ENCODE measurements at places on chromosomes 2 and 18. TPM values are rescaled to one million over a fixed set of nuclear protein-coding genes. Genes with fewer than 3 reads are reported as not detected.

ASXL3 gene
- total RNA-seq, result 30.6 TPM

TMEM247 gene
- total RNA-seq, result not detected

ACP1 gene
- 143 TPM for total RNA-seq

SDC1 gene
- 33.8 TPM for total RNA-seq

TRMT61B gene
- 21.9 TPM for total RNA-seq

ZBTB7C gene
- 15.1 TPM for total RNA-seq

G6PC2 gene
- total RNA-seq, result 4.2 TPM

ATL2 gene
- 175 TPM for total RNA-seq

SCN3A gene
- total RNA-seq, result 40.8 TPM

RGPD3 gene
- total RNA-seq, result 1.3 TPM

NOSTRIN gene
- total RNA-seq, result 8.8 TPM

HTR2B gene
- 1.0 TPM for total RNA-seq

DLX1 gene
- 0.88 TPM for total RNA-seq

TLX2 gene
- total RNA-seq, result 0.93 TPM

ABCG8 gene
- total RNA-seq, result 0.27 TPM

ALPI gene
- not detected for total RNA-seq

R3HDM1 gene
- 51.5 TPM for total RNA-seq

RPRM gene
- 10.5 TPM for total RNA-seq

ANKRD23 gene
- 24.0 TPM for total RNA-seq

GNLY gene
- 0.27 TPM for total RNA-seq

EVX2 gene
- not detected for total RNA-seq

GCA gene
- total RNA-seq, result 32.6 TPM

SEPTIN10 gene
- 83.8 TPM for total RNA-seq

FNDC4 gene
- total RNA-seq, result 13.7 TPM

SPHKAP gene
- 8.7 TPM for total RNA-seq

Data from camera-type eye (tissue), 1 donor.